Urinary bladder (tissue), 4 donors: ENCODE measurements at places on chromosomes 2 and 18. TPM values are rescaled to one million over a fixed set of nuclear protein-coding genes. Genes with fewer than 3 reads are reported as not detected.

CCT7 gene
- polyA plus RNA-seq, result 178 TPM

GRCh38 chr2:99701503-99701902 is 211.7 kb upstream of the REV1 start:
- no peak for DNase-seq

SERPINB11 gene
- polyA plus RNA-seq, result not detected

OTX1 gene
- not detected for polyA plus RNA-seq

- DNase-seq, result no peak
Observed at GRCh38 chr2:191910518-191910917, 63.6 kb upstream of the CAVIN2 start.

DNA sequence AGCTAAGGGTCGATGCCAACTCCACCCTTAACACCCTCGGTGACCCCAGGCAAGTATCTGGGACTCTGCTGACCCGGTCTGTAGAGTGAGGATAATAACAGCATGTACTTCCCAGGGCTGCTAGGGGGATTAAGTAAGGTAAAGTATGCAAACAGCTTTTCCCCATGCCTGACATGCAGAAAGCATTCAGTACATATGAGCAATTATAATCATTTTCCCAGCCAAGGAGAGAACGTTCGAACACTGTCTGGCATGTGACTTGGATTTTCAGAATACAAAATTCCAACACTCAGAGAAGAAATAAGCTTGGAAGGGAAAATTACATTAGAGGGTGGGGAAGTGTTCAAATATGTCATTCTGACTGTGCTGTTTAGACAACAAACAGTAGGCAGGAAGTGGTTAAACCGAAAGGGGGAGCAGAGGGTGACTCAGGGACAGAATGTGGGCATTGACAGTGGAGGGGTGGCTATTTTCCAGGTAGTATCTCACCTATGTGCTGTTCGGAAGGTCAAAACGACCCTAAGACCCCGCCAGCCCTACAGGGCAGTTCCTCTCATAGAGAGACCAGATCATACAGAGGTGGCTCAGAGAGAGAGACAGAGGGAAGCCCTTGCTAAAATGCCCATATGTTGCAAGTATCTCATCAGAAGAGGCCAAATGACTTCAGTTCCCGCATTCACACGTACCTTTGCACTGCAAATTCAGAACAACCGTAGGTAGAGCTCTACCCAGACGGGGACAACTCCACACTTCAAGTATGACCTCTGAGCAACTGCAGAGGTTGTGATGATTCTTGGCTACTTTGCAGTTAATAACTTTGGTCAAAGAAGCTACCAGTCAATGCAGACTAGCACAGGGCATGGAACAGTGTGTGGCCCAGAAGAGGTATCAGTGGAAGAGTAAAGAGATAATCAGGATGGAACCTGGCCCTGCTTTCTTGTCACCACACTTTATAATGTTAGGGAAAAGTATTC is 14.8 kb downstream of the ASPRV1 start:
- DNase-seq, result no peak

- DNase-seq, result peak; percentile 13
Observed at GRCh38 chr2:227597036-227597435, 1.7 kb upstream of the SCYGR2 start.

CAPN13 gene
- polyA plus RNA-seq, result 1.8 TPM

- DNase-seq, result no peak
Observed at GRCh38 chr18:41917181-41917580, 37.9 kb upstream of the PIK3C3 start.

DNA sequence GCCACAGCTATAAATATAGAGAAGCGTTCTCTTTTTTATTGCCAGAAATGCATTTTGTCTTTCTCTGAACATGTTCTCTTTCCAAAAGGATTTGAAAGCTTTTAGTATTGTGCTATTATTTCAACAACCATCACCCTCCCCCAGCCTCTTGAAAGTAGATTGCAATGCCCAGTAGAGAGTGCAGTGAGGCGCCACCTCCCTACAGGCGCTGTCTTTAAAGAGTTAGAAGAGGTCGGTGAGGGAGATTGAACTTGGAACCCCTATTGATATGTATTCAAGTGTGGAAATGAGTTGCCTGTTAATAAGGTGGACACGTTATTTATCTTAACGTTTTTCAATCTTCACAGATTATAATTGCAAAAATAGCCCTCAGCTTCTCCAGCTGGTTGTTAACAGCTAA is 360.3 kb downstream of the LRP1B start:
- DNase-seq, result no peak

DNA sequence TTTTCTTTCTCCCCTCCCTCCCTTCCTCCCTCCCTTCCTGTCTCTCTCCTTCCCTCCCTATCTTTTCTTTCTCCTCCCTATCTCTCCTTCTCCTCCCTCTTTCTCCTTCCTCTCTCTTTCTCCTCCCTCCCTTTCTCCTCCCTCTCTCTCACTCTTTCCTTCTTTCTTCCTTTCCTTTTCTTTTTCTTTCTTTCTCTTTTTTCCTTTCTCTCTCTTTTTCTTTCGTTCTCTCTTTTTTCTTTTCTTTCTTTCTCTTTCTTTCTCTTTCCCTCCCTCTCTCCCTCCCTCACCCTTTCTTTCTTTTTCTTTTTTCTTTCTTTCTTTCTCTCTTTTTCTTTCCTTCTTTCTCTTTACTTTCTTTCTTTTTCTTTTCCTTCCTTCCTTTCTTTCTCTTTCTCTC is 169.7 kb upstream of the LINC00305 start:
- DNase-seq, result no peak

- DNase-seq, result no peak
Observed at GRCh38 chr18:22827216-22827615, 105.9 kb upstream of the RBBP8 start.

NYAP2 gene
- polyA plus RNA-seq, result 0.01 TPM

RAX gene
- not detected for polyA plus RNA-seq

GRCh38 chr18:24368749-24369148 is 28.9 kb downstream of the OSBPL1A start:
- DNase-seq, result no peak

CCDC68 gene
- polyA plus RNA-seq, result 5.5 TPM

C2orf66 gene
- 0.10 TPM for polyA plus RNA-seq
